ENCODE measurements at places on chromosomes 12 and 14.

DNA sequence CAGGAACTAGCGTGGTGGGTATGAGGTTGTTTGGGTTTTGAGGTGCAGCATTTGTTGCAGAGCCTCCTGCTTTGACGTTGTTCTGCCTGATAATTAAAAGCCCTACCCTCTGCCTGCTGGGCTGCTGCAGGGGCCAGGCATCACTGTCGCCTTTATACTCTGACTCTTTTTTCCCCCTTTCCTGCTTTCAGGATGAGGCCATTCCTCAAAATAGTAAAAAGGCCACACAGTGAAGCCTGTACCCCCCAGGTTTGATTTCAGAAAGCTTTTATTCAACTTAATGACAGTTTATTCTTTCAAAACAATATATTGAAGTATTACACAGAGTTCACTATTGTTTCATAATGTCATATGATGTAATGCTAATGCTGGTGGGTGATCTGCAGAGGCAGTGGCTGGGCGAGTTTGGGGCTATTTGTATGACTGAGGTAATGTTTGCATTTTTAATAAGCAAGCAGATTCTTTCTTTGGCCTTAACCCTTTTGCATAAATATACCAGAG is 9.1 kb downstream of the BORCS5 start:
- DNase-seq: no peak

- peak; percentile 72 for DNase-seq
Observed at GRCh38 chr12:56358836-56359532, 923 bp downstream of the STAT2 start.

DNA sequence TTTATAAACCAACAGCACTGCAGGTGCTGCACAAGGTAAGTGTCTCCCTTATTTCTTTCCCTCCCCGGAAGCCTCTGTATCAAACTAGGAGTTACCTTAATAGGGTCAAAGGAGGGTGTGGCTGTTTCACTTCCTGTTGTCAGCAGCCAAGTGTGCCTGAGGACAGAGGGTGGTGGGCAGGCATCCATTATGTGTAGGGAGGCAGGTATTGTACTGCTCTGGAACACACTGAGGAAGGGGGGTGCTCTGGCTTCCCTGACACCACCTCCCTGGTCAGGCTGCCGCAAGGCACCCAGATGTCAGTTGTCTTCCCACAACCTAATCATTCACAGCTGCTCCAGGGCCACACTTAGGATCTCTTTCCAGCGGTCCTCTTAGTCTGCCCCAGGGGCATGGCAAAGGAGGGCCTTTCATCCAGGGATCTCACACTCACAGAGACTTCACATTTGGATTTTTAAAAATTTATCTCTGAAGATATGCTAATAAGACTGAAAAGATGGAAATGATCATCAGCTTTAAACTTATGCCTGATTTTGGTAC is 132.0 kb upstream of the ARHGAP5 start:
- no peak for DNase-seq

DNA sequence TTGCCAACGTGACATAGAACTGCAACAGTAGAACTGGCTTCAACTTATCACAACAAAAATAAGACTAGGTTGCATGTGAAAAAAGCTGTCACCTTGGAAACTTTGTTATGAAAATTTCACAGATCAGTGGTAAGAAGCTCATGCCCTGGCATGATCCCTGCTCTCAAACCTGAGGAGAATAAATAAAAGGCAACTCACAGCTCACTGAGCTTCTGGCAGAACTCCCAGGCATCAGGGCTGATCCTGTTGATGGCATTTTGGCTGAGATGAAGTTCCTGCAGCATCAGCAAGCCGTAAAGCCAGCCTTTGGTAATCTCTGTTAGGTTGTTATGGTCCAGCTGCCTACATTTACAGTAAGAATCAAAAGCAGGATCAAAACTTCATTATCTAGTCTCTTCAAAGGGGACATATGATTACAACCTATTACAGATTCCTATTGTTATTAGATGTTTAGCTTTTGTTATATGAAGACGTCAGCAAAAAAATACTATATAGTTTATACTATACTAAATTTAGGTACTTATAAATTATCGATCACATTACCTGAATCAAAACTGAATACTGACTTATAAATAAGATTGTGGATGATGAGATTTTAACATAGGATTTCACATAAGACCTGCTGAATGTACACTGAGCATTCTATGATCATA is 32.0 kb downstream of the LRIG3 start:
- DNase-seq: peak; percentile 62

DNA sequence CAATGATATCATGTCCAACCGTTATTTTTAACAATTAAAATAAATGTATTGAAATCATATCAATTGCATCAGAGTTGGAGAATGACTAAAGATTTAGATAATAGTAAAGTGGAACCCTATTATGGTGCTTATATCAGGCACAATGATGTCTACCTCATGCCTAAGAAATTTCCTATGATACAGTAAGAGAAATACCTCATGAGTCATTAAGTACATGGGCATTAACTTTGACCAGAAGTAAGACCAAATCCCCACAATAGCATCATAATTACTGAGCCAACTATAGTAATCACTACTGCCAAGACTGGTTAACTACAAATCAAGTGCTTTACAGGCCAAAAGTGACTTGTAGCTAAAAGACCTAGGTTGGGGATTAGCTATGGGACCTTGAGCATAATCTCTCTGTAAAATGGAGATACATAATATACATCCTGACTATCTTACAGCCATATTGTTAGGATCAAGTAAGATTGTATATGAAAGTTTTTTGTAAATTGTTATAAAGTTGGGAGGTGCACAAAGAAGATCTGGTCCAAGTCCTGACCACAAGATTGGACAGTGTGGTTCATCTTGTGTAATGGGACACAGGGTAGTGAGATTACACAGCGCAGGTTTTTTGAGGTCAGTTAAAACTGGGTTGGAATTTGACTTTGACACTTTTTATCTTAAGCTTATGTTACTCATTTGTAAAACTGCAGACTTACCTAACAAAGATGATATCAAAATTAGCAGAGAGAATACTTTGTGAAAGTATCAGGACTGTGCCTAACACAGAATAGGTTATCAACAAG is 60.5 kb downstream of the ERGIC2 start:
- peak; percentile 68 for DNase-seq

DNA sequence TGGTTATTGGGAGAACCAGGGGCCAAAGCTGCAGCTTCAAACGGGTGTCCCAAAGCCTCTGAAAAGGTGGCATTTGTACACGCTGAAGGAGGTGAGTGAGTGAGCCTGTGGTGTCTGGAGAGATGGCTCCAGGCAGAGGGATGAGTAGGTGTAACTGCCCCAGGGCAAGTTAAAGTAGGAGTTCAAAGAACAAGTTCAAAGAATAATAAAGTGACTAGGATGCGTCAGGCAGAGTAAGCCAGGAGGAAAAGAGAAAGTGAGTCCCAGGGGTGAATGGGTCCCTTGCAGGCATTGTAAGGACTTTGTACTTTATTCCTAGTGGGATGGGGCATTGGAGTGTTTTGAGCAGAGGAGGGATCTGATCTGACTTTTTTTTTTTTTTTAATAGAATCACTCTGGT is 201.4 kb upstream of the PWP1 start:
- DNase-seq: no peak

DNA sequence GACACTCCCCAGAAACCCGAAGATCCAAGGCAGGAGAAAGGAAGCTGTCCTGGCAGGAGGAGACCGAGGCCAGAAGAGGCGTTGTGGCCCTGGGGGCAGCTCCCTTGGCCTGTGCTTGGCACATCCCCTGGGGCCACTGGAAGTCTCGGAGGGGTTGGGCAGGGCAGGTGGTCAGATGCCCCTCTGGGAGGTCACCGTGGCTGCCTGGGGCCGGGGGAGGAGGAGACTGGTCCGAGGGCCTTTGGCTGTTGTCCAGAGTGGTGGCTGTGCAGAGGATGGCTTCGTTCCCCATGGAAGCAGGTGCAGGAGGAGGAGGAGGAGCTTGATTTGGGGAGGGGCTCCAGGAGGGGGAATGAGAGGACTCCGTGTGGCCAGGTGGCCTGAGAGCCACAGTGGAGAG is 3.3 kb upstream of the NUDT14 start:
- no peak for DNase-seq

- no peak for DNase-seq
Observed at GRCh38 chr14:22588526-22589095, 413 bp downstream of the DAD1 start.

DNA sequence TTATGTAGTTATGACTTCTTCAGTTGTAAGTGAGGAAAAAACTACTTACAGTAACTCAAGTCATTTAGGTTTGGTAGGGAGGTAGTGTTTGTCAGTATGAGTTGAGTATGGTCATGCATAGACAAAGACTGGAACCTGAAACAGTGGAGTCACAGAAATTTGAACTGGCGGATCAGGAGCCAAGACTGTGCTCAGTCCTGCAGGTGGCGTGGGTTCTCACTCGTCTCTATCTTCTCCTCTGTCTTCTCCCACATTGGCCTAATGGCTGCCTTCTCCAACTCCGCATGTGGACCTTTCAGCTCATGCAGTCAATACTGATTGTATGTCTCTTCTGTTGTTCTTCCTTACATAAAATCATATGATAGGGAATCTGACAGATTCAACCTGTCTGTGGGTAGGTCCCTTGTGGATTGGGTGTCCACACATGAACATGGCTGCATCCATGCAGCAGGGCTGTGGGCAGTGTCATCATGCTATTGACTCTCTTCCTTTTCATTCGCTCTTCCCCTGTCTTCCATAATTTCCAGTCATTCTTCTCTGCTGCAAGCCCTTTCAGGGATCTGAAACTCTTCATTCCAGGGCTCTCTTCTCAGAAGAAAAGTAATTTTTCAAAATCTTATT is 78.8 kb upstream of the NEDD1 start:
- DNase-seq: no peak

DNA sequence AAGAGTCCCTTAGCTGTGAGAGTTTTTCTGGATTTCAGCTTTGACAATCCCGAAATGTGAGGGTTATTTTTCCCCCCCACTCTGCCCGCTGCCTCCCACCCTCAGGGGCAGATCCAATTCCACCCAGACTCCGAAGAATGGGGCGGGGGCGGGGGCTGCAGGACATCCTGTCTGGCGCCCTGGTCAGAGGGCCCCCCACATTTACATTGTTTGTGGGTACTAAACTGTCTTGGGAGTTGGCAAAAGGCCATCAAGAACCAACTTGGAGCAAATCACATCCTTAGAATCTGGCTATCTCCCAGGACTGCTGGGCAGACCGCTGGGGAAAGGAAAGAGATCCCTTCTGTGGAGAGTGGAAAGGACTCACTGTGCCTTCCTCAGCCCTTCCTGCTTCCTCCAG is 2.4 kb downstream of the EMP1 start:
- no peak for DNase-seq

DNA sequence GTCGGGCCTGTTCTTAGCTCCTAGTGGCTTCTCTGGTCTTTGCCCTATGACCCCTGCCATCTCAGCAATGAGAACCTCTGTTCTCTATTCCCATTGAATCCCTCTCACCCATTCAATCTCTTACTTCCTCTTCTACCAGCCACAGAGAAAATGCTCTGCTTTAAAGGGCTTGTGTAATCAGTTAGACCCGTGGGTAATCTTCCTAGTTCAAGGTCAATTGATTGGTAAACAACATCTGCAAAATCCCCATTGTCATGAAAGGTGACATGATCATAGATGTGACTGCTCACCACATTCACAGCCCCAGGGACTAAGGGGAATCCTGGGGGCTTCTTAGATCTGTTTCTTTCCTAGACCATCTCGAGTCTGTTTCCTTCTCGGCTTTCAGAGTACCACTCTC is 7.2 kb upstream of the CCDC197 start:
- DNase-seq: no peak

- DNase-seq: no peak
Observed at GRCh38 chr12:55653031-55653430, 16.3 kb downstream of the OR10P1 start.

DNA sequence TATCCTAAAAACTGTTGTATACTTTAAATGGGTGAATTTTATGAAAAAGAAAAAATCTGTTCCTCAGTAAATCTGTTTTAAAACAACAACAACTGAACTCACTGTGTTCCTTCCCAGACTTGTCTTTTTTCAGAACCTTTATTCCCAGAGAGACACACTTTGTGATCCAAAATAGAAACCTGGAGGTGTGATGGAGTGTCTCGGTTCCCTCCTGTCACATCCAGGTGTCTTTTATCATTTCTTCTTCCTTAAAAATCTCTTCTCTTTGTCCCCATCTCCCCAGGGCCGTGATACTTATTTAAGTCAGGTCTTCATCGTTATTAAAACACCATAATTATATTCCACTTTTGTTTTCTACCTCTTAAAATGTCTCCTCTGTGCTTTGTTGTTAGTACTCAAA is 76.2 kb upstream of the EVL start:
- no peak for DNase-seq

GRCh38 chr12:121975021-121975420 is 46.7 kb upstream of the BCL7A start:
- no peak for DNase-seq

DNA sequence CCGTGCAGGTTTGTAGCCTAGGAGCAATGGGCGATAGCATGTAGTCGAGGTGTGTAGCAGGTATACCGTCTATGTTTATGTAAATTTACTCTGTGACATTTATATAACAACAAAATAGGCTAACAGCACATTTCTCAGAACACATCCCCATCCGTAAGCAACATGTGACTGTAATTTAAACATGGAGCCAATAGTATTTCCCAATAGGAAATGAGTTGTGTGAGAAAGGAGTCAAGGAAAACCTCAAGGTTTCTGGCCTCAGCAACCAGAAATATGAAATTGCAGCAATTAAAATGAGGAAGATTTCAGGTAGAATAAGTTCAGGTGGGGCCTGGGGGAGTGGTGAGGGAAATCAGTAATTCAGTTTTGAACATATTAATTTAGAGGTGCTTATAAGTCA is 136.0 kb downstream of the MSRB3 start:
- DNase-seq: no peak

- DNase-seq: no peak
Observed at GRCh38 chr14:49056021-49056420, 530.2 kb downstream of the RPS29 start.

DNA sequence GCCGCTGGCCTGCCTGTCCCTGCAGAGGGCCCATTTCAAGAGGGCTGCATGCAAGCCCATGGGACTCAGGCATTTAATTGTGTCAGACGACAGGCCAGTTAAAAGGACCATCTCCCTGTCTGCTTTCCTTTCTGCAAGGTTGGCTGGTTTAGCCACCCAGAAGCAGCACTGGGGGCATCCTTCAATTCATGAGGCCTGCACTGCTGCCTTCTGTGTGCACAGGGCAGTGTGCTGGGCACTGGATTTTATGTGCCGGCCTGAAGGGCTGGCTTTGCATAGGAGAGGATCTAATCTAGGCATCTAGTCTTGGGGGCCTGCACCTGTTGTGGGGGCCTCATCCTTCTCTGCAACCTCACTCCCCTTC is 114.1 kb upstream of the FKBP4 start:
- no peak for DNase-seq

DNA sequence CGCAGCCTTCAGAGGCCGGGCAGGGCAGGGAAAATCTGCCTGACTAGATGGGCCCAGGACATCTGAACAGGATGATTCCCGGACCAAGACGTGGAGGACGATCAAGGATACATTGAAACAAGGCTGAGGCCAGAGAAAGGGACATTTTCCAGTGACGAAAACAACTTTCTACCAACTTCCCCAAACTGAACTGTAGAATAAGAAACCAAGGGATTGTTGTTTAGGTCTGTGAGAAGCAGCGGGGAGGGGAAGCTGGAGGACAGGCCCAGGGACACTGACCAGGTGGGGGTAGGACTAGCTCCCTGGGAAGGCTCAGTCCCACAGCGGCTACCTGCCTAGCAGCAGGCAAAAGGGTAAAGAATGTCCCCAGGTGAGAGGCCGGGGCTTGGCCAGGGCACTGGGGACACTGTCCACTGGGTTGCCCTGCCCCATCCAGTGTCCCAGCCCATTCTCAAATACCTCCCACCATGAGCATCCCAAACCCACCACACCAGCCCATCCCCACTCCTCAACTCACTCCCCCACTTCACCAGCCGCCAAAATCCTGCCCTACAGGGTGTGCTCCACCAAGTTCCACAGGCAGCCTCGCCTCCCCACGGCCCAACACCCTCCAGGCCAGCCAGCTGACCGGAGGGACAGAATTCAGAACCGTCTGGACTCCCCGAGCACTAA is 995 bp downstream of the TNFRSF1A start:
- DNase-seq: no peak
